Activated CD8-positive, alpha-beta T cell treated with anti-CD3 and anti-CD28 coated beads, Interleukin-2, amount 10 ng/mL, durations not matched to agents 7 days and 5 days (primary cell): ENCODE measurements at places on chromosomes 4 and X. TPM values are rescaled to one million over a fixed set of nuclear protein-coding genes. Genes with fewer than 3 reads are reported as not detected.

SMIM10 gene
- total RNA-seq: 0.71 TPM

SPANXN2 gene
- not detected for total RNA-seq

VSIG1 gene
- 0.53 TPM for total RNA-seq

- DNase-seq: no peak
Observed at GRCh38 chr4:100489305-100489704, 28.5 kb downstream of the EMCN start.

- no peak for DNase-seq
Observed at GRCh38 chr4:87532907-87533306, 3.7 kb upstream of the SPARCL1 start.
